Stimulated activated CD4-positive, alpha-beta T cell treated with anti-CD3 and anti-CD28 coated beads, Interleukin-1b, Interleukin-23, amount 100 ng/mL, for 1 hour (primary cell): ENCODE measurements at places on chromosomes 1 and 21.
A peak's percentile ranks its signal among the peaks of the same experiment; 100 is the strongest.

DNA sequence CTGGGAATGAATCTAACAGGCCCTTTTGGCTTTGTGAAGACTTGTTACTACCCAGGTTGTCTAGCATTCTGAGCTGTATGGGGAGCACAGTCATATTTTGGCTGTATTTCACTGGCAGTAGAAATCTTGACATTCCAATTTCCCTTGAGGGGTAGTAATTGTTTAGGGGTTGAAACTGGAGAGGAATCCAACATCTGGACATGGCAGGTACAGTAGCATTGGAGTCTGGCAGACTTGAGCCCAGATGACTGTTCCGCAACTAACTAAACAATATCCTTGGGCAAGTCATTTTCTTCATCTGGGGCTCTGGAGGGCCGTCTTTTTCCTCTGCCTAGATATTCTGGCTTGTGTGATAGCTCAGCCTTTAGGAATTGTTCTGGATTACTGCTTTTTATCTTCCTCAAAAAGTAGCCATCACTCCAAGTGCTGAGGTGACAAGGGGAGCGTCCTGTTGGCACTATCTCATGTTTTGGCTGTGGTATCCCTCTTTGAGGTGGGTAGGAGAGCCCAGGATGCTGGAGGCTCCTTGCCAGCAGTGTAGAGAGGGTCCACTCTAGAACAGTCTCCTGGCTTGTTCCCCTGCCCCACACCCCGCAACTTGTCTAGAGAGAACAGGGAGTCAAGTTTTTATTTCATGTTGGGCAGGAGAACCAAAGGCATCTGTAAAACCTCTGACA lies 22.7 kb upstream of the NBL1 start:
- DNase-seq = no peak

DNA sequence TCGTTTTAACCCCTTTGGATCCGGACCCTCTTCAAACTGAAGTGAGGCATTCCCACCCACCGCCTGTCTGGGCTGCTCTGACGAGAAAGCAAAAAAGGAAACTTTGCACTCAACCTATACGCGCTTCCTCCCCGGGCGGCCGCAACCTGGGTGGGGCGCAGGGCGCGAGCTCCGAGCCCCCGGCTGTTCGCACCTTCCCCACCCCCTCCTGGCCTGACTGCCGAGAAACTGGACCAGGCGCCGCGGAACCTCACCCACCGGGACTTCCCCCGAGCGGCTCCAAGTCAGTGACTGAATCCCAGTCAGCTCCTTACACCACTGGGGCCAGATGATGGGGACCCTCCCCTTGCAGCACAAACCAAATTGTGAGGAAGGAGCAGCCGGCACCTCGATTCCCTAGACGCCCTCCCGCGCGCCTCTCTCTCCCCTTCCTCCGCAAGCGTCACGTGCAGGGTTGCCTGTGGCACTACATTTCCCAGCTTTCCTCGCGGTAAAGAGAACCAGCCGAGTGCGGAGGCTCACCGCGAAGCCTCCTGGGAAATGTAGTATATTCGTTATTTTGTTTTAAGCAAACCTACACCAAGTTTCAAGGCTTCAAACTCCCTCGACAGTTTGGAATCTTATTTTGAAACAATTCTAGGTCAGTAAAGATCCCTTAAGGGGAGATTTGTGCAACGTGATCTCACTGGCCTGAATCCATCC lies at the start of gene RAB29:
Gene RAB29 (minus strand): TSS at position 468 of the 702 bp plus-strand sequence. CDS start 526 bp downstream, outside the sequence.
- peak; percentile 54 for DNase-seq

DNA sequence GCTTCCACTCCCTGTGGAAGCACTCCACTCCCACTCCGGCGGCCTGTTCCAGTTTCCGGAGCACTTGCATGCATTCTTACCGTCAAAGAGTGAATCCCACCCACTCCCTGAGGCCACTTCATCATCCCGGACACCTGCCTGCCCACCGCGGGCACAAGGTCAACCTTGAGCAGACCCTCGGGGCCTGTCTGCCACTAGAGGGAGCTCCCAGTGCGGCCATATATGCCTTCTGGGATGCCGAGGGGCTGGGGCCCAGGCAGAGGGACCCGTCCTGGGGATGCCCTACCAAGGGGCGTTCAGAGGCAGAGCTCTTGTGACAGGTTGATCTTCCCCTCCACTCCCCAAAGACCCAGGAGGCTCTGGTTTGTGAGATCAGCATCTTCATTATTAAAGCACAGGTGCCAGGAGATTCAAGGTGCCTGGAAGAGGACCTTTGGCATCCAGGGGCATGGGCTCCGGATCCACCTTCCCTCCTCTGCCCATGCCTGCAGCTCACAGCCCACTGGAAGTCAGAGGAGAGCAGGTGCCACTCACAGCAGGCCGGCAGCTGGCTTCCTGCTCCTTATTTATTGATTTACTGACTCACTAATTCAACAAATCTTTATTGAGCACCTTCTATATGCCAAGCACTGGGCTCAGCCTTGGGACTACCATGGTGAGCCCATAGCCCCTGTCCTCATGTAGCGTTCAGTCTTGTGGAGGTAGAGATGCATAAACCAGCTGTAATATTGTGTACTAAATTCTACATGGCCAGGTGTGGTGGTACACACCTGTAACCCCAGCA lies 47.3 kb downstream of the UBIAD1 start:
- peak; percentile 12 for DNase-seq

GRCh38 chr1:176996456-176997090 lies 167.9 kb downstream of the ASTN1 start:
- DNase-seq = no peak

DNA sequence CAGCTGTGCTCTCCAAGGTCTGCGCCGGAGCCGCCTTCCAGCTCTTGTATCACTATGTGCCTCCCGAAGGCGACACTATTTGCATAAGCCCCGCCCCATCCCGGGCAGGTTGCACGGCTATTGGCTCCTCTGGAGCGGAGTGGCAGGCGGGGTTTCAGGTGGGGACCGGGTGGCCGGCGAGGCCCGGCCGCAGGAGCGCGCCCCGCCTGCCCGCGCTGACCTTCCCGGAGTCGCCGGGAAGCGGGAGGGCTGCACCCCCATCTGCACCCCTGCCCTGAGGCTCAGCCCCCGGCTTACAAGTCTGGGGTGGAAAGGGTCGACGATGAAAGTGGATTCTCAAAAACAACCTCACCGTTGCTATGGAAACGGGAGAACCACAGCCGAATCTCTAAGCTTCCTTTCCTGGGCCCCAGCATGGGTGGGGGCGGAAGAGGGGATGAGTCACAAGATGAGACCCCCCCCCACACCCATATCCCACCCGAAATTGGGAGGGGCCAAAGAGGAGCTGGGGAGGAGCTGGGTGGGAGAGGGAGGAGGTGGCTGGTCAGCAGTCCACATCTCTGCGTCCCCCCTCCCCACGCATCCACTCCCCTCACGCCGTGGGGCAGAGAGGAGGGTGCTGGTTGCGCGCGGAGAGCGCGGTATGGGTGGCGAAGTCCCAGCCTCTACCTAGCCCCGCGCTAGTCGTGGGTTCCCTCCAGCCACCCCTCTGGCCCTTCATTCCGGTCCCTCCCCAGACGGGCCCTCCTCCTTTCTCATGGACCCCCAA lies at the start of gene HPCAL4:
Gene HPCAL4 (minus strand): TSS at position 51 of the 769 bp plus-strand sequence. CDS start 6,830 bp downstream, outside the sequence.
- peak; percentile 72 for DNase-seq

DNA sequence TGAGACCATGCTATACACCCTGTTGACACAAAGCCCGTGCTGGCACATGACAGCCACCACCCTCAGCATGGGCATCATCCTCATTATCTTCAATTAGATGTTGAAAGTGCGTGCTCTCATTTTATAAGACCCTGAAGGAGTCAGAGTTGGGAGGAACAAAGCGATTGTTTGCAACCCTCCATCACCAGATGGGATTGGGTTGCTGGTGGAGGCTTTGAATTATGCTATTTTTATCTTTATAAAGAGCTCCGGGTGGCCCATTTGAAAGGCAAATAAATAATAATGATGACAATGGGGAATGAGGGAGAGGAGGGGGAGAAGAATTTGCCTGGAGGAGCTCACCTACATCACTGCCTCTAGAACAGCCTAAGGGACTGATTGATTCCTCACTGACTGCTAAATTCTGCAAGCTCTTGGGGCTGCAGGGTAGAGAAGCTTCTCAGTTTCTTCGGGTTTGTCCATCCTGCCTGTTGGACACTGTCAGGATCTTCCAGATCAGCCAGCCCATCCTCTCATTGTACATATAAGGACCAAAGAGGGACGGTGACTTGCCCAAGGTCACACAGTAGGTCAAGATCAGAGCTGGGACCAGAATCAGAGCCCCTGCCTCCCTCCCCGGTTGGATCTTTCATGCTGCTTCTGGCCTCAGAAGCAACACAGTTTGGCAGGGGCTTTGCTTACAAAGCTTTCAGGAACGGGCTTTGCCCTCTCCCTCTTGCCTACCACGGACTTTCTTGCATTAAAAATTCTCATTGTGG lies 130.9 kb upstream of the ZBTB40 start:
- no peak for DNase-seq

DNA sequence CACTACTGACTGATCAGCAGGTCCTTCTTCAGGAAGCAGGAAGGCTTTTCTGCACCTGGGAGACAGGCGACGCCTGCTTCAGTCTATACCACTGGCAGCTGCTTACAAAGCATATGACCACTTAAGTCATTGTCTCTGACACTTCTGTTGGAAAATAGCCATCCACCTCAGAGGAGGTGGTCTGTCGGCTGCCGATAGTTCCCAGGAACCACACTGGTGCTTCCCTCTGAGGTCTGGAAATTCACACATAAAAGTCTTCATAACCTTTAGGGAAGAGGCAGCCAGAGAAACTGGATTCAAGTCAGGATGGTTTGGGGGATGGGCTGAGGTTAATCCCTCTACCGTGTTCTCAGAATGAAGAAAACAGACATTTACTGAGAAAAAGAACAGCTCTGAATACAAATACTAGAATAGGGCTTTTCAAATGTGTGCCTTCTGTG lies 15.6 kb upstream of the SRP9 start:
- DNase-seq = no peak

DNA sequence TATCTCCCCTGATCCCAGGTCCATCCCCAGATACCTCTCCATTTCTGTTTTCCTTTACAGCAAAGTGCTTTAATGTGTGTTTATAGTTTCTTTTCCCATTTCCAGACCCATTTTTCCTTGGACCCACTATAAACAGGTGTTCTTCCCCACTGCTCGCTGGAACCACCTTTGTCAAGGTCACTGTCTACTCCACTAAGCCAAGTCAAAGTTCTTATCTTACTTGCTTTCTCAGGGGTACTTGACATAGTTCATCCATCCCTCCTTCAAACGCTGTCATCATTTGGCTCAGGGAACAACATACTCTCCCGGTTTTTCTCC lies 8.3 kb downstream of the SLAMF1 start:
- DNase-seq = no peak

- no peak for DNase-seq
Measured at GRCh38 chr1:75632350-75632949, 21.5 kb upstream of the SLC44A5 start.

- no peak for DNase-seq
Measured at GRCh38 chr1:200029035-200029821, 1.7 kb downstream of the NR5A2 start.

- no peak for DNase-seq
Measured at GRCh38 chr1:3717041-3717714, 35.1 kb upstream of the CCDC27 start.

GRCh38 chr1:173112129-173112528 lies 61.4 kb upstream of the TNFSF18 start:
- DNase-seq = no peak

DNA sequence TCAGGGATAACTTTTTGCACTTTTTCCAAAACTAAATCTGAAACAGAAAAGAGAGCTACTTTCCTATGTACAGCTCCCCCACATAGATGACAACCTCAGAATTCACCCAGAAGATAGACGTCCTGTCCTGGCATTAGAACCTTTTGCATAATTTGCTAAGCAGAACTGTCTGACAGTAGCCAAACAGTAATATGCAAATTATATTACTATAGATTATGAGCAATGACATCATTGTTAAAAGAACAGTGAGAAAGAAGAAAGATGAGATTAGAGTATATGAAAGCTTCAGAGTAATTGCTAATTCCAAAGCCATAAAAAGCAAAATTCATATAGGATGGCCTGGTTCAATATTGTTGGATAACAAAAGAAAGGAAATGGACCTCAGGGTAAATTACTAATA lies 43.7 kb downstream of the SLC44A5 start:
- DNase-seq = no peak

- no peak for DNase-seq
Measured at GRCh38 chr1:202575918-202576653, 134.2 kb downstream of the SYT2 start.

DNA sequence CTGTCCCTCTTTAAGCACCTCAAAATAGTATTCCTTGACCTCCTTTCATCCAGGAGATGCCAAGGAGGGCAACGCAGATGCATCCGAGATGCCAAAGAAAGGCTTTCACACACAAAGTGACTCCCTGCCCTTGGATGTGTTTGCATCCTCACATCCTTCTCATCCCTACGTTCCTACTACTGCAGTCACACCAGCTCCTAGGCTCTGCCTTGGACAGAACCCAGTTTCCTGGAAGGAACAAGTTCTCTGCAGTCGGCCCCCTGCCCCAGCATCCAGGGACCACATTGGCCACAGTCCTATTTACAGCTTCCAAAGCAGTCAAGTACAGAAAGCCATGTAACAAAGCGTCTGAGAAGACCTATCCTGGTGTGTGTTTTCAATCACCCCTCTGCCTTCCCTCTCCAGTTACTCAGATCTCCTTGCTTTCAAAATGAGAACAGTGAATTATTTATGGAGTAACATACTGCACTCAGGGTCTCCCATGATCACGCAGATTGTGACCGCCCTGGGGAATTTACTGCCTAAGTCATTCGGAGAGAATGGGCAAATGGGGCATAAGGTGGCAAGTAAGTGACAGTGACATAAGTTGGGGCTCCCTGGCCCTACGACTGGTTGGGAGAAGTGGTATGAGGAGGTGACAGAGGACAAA lies 21.8 kb upstream of the SRP9 start:
- DNase-seq = no peak

DNA sequence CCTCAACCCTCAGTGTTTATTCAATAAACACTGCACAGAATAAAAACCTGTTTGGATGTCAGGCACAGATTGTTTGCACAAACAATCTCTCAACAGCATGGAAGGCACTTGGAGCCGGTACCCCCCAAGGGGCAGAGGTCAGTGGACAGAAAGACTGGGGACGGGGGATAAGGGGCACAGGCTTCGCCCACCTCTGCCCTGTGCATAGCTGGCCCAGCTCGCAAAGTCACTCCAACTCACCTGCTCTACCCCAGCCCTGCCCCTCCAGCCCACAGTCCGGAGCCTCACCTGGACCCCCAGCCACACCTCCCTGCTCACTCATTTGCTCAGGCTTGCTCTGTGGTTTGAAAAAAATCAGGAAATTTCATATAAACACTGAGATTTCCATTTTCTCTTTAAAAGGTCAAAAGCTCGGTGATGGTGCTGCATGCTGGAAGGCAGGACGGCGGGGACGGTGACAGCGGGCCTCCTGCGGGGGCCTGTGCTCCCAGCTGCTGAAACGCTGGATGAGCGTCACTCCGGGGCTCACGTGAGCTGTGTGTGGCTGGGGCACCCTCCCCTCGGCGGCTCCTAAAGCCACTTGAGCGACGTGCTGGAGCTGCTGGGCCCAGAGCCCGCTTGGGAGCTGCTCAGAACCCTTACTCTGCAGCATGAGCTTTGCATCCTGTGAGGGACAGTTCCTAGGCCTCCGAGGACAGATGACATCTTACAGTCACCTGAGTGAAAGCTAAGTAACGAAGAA lies 54.5 kb downstream of the PRDM15 start:
- no peak for DNase-seq
